SW480 (cell line): ENCODE measurements at places on chromosomes 2 and 18.

DNA sequence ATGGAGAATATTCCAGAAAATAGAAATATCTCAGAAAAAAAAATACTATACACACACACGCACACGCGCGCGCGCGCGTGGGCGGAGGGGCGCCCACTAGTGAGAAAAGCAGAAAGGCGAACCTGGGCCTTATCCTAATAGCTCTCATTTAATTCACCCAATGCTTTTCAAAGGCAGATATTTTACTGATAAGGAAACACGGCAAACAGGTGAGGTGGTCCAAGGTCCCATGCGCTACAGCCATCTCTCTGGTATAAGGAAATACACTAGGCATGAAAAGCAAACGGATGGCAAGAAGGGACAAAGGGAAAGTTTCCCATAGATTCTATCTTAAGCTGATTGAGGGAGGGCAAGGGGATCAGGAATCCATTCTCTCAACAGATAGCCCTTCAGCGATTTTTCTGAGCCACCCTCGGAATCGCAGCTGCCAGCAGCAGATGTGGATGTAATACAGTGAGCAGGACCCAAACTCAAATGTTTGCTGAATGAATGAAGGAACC lies 136.7 kb downstream of the TMEM247 start:
- DNase-seq = peak; percentile 63

GRCh38 chr2:234492717-234493485 lies 4.0 kb downstream of the ARL4C start:
- DNase-seq = no peak

DNA sequence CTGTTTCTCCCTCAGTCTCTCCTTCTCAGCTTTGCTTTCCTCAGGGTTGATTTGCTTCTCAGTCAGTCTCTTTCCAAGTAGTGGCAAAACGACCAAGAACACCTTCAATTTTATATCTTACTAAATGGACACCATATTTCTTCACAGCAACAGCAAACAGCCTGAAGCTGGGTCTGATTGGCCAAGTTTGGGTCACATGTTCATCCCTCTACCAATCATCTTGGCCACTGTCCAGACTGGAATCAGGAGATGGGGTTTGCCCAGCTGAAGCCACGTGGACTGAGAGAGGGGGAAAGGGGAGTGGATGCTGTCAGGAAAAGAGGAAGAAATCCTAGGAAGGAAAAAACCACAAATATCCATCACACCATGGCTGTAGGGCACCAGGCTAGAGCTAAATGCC lies 42.0 kb upstream of the ACMSD start:
- no peak for DNase-seq

DNA sequence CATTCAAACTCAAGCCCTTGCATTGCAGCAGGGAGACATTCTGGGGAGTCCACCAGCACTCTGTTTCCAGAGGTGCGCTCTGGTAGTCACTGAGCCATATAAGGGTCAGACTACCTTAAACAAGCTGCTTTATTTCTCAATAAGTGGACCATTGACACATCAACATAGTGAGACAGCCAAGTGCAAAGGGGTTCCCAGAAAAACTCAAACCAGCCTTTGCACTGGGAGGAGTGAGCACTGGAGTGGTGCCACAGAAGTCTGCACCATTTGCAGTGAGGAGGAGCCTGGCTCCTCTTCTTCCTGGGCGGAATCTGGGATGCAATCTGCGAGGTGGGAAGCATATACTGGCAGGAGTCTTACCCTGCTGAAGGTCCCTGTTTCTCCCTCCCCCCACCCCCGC lies 86.4 kb downstream of the OSR1 start:
- DNase-seq = no peak

DNA sequence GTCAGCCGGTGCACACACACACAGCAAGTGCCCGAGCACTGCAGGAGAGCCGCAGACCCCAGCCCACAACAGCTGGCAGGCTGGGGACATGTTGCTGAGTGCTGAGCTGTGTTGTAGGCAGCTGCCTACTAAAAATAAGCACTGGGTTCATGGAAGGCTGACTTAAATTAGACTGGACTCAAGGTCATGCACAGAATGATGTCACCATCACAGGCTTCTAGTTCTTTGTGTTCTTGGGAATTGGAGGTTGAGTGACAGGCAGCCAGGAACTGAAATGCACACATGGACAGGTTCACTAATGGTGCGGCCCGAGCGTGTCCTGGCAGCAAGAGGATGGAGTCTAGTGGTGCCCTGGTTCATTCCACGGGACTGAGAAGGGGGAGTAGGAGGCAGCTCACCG lies 71.3 kb downstream of the VWA3B start:
- DNase-seq = no peak

DNA sequence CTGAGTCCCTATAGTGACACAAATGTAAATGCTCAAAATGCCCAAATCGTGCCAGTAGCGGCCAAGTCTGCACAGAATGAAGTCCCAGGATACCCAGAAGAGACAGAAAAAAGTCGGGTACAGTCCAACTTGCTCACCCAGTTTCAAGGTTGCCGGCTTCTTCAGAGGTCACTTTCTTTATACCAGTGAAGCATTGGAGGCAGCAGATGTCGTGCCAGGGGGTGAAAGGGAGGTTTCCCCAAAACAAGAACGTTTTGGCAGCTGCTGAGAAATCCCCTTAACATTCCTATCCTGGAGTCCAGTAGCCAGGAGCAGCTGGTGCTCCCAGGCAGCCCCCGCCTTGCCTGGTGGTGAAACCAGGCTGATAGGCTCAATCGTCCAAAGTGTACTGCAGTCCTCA lies 58.1 kb upstream of the MCFD2 start:
- DNase-seq = no peak

- no peak for DNase-seq
Measured at GRCh38 chr2:134119117-134119712, 134.7 kb upstream of the MGAT5 start.

DNA sequence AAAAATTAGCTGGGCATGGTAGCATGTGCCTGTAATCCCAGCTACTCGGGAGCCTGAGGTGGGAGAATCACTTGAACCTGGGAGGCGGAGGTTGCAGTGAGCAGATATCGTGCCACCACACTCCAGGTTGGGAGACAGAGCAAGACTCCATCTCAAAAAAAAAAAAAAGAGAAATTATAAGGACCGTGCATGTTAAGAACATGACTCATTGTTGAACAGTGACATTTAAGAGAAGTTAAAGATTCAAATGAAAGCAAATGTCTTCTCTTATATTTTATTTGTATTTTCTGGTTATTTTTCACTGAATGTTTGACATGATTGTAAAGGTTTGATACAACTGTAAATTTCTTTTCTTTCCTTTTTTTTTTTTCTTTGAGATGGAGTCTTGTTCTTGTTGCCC lies 69.6 kb downstream of the APLF start:
- DNase-seq = no peak

DNA sequence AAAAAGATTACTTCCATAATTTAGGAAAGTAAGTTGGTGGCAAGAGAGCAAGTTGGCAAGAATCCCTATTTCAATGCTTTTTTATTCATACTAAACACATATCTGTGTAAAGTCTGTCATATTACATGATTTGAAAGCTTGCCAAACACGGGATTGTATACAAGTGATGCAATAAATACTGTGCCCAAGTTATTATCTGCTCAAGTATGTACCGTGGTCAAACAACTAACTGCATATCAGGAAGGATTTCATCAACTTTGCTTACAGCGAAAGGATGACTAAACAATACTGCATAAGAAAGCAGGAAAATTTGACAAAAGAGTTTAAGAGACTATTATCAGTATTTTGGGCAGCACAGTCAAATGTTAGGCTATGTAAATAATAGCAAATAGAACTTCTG lies 69.6 kb upstream of the SCN1A start:
- DNase-seq = no peak

GRCh38 chr18:79156327-79156726 lies 87.1 kb downstream of the ATP9B start:
- peak; percentile 28 for DNase-seq

GRCh38 chr2:152542995-152543481 lies 174.2 kb downstream of the PRPF40A start:
- DNase-seq = no peak

DNA sequence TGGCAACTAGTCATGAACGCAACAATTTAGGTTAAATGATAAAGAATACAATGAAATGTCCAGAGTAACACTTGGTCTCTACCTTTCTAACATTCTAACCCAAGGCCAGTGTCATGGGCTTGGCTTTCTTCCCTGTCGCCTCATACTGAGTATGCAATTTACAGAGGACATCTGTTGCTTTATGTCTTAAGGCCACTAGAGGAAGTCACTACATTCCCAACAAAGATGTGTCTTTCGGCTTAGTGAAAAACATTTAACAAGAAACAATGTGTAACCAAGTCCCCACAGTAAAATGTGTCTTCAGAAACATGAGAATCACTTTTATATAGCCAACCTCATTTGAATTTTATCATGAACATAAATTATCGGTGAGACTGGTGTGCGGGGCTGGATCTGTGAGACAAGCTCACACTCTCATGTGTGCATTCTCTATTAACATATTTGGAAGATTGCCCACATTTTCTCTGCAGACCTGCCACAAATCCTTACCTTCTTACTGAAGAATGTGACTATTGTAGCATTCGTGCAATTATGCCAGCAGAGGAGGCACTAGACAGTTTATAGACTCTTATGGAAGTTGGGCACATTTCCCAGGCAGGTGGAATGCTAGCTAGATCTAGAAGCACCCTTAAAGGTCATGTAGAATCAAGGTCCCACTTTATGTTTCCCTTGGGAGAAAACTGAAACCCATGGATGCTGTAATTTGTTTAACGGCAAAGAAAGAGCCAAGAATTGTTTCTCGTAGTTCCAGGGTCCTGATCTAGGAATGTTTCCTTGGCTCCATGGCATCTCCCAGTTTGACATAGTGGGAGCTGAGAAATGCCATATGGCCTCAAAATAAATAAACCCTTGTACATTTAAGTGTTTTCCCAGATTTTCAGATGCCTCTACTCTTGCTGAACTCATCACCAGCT lies 101.8 kb downstream of the CD226 start:
- no peak for DNase-seq

DNA sequence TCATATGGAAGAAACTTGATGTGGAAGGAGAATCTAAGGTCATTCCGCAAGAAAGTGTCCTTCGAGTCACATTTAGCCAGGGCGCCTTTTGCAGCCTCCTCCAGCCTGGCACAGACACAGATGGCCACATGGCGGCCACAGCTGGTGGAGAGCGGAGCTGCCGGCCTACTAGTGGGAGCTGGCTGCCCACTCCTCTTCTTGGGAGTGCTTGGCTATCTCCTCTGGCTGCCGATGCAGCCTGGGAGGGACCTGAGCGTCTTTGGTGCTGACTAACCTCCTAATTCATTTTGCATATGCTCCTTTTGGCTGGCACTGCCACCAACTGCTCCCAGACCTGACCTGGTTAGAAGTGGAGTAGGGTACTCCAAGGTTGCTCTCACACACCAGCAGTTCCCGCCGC lies 199.3 kb upstream of the MYT1L start:
- no peak for DNase-seq

DNA sequence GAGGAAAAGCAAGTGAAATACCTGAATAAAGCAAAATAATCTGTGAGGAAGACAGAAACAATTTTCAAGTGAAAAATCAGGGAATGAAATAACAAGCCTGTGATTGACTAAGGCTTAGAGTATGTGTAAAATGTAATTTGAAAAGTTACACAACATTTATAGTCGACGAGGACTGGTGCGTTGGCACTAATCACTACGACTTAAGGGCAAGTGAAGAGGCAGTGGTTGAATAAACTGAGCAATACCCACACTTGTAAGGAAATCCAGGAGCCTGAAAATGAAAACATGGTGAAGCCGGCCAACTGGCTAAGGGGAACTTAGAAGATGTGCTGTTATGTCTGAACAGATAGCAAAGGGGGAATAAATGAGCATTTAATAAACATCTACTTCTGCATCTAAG lies 13.4 kb downstream of the DOK1 start:
- no peak for DNase-seq

- no peak for DNase-seq
Measured at GRCh38 chr18:21084511-21085078, 27.0 kb downstream of the ROCK1 start.

DNA sequence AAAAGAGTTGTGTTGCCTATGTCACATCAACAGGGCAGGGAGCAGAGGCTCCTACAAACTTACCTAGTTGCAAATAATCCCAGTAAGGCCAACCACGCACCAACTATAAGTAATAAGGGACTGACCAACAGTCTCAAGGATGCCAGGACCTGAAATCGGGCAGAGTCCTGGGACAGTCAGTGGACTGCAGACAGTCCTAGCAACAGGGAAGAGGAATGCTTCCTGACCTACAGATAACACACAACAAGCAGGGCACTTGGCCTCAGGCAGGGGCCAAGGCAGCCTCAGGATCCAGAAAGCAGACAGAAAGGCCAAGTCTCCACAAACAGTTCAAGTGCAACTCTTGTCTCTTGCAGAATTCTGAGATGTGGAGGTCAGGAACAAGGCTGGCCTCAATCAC lies 56.2 kb downstream of the GALNT14 start:
- no peak for DNase-seq

DNA sequence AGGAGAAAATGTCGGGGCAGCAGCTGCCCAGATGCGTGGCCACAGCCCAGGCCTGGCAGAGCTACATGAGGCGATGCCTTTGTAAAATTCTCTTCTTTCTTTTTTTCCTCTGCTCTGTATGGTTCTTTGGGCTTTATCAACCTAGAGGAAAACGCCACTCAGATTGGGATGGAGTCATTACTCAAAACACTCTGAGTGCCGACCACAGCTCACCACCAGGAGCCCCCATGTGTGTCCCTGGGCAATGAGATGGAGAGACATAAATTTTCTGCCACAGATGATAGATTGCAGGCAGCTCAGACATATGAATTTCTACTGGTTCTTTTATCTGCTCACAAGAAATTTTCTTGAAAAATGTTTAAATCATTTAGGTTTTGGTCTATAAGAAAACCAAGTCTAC lies 56.0 kb downstream of the PARD6G start:
- DNase-seq = no peak
